Right lobe of liver (tissue), 6 donors: ENCODE measurements at places on chromosomes 1 and 21. TPM values are rescaled to one million over a fixed set of nuclear protein-coding genes. Genes with fewer than 3 reads are reported as not detected.

- no peak for DNase-seq
- no peak overlapping the region for H3K27ac ChIP-seq
- H3K4me3 ChIP-seq = no peak overlapping the region
- H3K4me1 ChIP-seq = no peaks in the 10 kb centered on the region
- no peaks in the 10 kb centered on the region for H3K36me3 ChIP-seq
Measured at GRCh38 chr1:183293241-183293640, 107.2 kb downstream of the LAMC2 start.

DNA sequence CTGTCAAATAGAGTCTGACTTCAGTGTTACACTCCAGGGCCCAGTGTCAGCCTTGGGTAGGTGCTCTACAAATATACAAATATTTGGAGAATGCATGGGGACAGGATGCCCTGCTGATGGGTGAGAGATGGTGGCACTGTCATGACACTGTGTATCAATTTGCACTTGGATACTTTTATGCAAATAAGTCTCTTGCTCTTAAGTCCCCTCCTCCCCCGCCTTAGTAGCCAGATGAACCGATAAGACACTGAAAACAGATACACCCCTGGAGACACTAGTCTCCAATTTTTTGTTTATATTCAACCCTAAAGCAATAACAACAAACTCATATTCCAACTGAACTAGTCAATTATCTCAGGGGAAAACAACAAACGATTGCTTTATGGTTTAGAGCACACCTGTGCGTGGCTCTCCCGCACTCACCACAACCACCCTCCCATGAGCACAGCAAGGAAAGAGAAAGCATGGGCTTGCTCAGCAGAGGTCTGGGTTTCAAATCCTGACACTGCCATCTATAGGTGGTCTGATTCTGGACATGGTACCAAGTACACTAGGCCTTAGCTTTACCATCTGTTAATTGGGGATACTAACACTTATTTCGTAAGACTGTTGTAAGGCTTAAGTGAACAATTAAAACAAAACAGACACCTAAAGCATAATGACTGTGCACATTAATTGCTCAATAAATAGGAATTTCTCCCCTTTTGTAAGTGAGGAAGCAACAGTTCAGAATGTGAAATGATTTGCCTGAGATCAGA lies 50.3 kb downstream of the HIVEP3 start:
- H3K27ac ChIP-seq = no peak overlapping the region
- no peaks in the 10 kb centered on the region for H3K36me3 ChIP-seq
- no peak overlapping the region for H3K4me3 ChIP-seq

GRCh38 chr1:210722410-210723081 lies 393.8 kb downstream of the HHAT start:
- H3K36me3 ChIP-seq = no peaks in the 10 kb centered on the region
- H3K27me3 ChIP-seq = no peaks in the 10 kb centered on the region
- no peak for DNase-seq
- H3K4me3 ChIP-seq = no peak overlapping the region
- H3K4me1 ChIP-seq = no peaks in the 10 kb centered on the region
- H3K27ac ChIP-seq = no peak overlapping the region

GRCh38 chr1:214550857-214551435 lies 456 bp downstream of the PTPN14 start:
- H3K27ac ChIP-seq = peak overlapping the region; percentile 97
- no peaks in the 10 kb centered on the region for H3K4me1 ChIP-seq
- no peaks in the 10 kb centered on the region for H3K27me3 ChIP-seq
- no peaks in the 10 kb centered on the region for H3K36me3 ChIP-seq

DNA sequence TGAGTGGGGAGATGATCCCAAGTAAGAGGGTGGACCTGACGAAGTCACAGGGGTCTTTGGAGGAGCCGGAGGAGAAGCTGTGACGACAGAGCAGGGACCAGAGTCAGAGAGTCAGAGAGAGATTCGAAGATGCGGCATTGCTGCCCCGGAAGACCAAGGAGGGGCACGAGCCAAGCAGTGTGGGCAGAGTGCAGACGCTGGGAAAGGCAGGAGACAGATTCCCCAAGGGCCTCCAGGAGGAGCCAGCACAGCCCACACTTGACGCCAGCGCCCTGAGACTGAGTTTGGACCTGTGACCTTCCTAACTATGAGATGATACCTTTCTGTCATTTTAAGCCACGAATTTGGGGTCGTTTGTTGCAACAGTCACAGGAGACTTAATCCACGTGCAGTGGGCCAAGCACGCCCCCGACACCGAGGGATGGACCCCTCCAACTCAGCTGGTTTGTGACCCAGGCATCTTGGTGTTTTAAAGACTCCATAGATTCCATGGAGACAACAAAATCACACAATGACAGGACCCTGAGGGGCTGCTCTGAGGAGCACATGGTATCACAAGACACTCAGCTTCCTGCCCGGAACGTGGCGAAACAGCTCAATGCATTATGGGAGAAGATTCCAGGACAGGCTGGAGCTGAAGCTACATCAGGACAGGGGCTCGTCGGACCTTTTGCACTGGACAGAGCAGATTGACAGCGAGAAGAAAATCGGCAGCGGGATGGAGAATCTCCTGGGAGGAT lies 11.0 kb upstream of the TFF1 start:
- no peak overlapping the region for H3K27ac ChIP-seq
- no peak overlapping the region for H3K4me3 ChIP-seq
- no peaks in the 10 kb centered on the region for H3K27me3 ChIP-seq
- no peaks in the 10 kb centered on the region for H3K4me1 ChIP-seq
- DNase-seq = no peak

DNA sequence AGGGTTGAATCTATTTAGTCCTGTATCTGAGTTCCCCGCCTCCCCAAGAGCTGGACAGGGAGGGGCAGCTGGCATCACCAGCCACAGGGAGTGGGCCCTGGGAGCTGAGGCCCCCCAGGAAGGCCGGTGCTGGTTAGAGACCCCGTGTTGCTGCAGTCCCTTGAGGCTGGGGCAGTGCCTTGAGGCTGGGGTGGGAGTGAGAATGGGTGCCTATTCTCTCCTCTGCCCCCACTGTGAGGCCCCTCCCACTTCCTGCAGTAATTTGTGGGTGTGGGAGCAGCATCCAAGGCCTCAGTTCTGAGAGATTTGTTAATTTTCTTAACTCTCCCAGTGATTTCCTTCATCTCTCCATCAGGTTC lies 2.5 kb upstream of the TRAPPC3 start:
- DNase-seq = no peak
- H3K4me1 ChIP-seq = no peaks in the 10 kb centered on the region
- peak overlapping the region; percentile 95 for H3K27ac ChIP-seq
- H3K27me3 ChIP-seq = no peaks in the 10 kb centered on the region

DNA sequence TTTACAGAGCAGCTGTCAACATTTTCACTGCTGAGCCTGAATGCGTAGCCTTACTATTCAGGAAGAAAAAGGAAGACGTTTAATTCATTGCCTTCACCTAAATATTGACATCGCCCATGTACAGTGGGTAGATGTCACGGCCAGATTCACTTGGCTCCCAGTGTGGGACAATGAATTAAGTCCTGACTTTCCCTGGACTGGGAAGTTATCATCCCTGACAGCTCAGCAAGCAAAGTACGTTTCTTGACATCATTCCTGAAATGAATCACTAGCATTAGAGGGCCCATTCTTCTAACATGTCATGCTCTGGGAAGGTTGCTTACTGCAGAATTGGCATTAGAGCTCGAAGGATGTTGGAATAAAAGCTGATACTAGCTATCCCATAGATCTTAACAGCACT lies 37.8 kb downstream of the LRRC53 start:
- DNase-seq = no peak
- H3K27ac ChIP-seq = no peak overlapping the region
- H3K4me3 ChIP-seq = no peak overlapping the region
- no peaks in the 10 kb centered on the region for H3K36me3 ChIP-seq
- no peaks in the 10 kb centered on the region for H3K27me3 ChIP-seq
- H3K4me1 ChIP-seq = no peaks in the 10 kb centered on the region

Gene CD5L
- total RNA-seq = 0.93 TPM

DNA sequence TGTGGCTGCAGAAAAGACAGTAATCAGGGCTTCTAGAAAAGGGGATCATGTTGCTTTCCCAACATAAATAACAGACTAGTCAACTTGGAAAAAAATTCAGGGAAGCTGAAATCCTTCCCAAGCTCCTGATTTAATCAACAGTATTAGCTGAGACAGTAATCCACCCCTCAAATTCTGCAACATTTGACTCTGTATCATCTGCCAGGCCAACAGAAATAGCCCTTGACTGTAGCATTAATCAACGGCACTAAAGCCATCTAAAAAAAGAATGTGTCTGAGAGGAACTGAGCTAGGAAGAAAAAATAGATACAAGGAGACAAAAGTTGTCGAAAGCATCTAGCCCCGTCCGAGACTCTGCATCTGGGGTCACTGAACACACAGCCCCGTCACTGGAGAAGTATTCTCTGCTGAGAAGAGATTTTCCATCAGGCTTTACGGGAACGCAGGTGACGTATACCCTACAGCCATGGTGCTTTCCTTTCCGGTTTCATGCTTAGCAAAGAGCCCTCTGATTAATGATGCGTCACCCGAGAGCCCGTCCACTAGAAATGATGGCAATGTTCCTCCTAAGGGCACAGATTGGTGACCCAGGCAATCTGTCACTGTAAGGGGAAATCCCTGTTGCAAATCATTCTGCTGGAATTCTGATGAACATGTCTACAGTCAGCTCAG lies 42.1 kb upstream of the TP53BP2 start:
- no peak overlapping the region for H3K4me3 ChIP-seq
- H3K27ac ChIP-seq = no peak overlapping the region
- H3K4me1 ChIP-seq = peaks cover 31% of the 10 kb centered on the region
- no peak for DNase-seq
